ENCODE measurements at places on chromosomes 13 and 19.

DNA sequence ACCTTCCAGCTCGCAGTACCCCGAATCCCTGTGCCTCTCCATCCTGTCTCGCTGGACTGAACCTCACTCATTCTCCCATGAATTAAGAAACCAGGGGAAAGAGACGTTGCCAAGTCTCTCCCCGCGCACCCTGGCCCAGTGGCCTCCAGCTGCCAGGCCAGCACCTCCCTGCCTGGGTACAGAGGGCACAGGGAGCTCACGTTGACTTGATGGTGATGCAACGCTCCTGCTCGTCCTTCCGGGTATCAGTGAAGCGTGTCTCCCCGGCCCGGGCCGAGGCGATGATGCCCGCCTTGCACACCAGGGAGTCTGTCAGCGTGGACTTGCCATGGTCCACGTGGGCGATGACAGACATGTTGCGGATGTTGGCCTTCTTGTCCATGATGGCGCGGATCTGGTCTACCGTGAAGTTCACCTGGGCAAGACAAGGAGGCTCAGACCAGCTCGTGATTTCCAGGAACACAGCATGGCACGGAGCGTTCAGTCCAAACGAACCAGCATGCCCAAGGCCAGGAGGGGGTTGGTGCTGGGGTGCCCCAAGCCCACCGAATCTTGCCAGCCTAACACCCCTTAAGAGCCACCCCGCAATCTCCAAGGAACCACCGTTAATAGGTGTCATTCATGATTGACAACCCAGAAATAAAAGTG, 1.2 kb downstream of the EEF2 start:
- peak overlapping the region; percentile 94 for H3K27ac ChIP-seq
- peak; percentile 36 for DNase-seq
- H3K36me3 ChIP-seq, result peaks cover 52% of the 10 kb centered on the region
- peak overlapping the region; percentile 82 for H3K4me3 ChIP-seq
- H3K4me1 ChIP-seq, result peaks cover 22% of the 10 kb centered on the region
- no peaks in the 10 kb centered on the region for H3K27me3 ChIP-seq

DNA sequence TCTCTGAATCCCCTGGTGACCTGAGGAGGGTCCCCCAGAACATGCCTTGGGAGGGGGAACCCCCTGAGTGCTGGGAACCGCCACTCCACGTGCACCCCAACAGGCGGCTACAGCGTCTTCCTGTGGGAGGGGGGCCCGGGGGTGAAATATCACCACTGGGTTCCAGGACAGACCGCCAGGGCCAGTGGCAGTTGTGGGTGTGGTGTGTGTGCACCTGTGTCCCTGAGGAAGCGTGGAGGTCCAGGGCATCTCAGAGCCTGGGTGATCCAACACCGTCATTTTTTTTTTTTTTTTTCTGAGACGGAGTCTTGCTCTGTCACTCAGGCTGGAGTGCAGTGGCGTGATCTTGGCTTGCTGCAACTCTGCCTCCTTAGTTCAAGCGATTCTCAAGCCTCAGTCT, 4.2 kb downstream of the ADGRE5 start:
- no peaks in the 10 kb centered on the region for H3K27me3 ChIP-seq
- peaks cover 11% of the 10 kb centered on the region for H3K4me1 ChIP-seq
- DNase-seq, result no peak

DNA sequence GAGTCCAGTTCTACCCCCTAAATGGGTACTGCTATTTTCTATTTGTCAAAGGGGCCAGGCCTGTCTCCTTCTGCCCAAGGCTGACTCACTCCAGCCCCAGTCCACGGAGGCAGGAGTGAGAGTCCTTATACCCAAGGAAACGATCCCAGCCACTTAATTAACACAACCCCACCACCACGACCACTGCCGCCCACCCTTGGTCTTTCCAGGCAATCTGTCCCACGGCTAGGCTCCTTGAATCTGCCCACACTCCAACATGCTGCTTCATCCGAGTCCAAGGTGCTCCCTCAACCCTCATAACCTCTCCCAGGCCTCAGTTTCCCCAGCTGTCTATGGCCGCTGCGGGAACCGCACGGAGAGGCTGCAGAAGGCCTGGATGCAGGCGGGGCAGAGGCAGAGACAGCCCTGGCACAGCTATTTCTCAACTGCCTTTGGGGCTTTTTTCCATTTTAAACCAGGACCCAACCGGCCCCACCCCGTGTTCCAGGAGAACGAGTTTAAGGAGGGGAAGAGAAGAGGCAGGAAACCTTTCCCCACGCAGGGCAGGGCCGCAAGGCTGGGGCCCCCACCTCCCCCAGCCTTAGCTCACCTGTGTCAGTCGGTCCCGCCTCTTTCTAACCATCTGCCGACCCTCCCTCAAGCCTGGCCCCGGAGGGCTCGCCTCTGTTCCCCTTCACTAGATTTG, 746 bp downstream of the RAB3D start:
- peak overlapping the region; percentile 43 for H3K4me3 ChIP-seq
- H3K36me3 ChIP-seq, result peaks cover 5% of the 10 kb centered on the region
- no peaks in the 10 kb centered on the region for H3K27me3 ChIP-seq
- no peak overlapping the region for H3K27ac ChIP-seq
- H3K4me1 ChIP-seq, result peaks cover 6% of the 10 kb centered on the region

DNA sequence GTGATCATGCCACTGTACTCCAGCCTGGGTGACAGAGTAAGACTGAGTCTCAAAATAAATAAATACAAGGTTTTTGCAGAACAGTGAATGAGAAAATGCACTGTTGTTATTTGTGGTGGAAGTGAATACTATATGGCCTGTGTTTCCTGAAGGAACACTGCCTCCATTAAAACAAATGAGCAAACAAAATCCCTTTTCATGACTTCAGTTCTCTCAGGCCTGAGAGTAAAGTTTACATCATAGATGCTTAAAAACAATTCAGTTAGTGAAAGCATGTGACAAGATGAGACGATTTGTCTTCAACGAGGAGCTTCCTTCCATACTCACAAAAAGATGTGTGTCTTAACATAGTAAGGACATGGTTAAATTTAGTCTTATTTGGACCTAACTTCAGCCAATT, 14.4 kb downstream of the SPINT2 start:
- H3K36me3 ChIP-seq, result no peaks in the 10 kb centered on the region
- no peak for DNase-seq
- H3K4me3 ChIP-seq, result no peak overlapping the region
- H3K27ac ChIP-seq, result peak overlapping the region; percentile 50
- peaks cover 16% of the 10 kb centered on the region for H3K4me1 ChIP-seq
- H3K27me3 ChIP-seq, result no peaks in the 10 kb centered on the region

GRCh38 chr13:39023761-39024160, 14.1 kb downstream of the PROSER1 start:
- no peak for DNase-seq
- no peak overlapping the region for H3K27ac ChIP-seq
- H3K27me3 ChIP-seq, result no peaks in the 10 kb centered on the region
- no peaks in the 10 kb centered on the region for H3K4me1 ChIP-seq

- H3K4me3 ChIP-seq, result no peak overlapping the region
- DNase-seq, result no peak
- peaks cover 3% of the 10 kb centered on the region for H3K36me3 ChIP-seq
- no peaks in the 10 kb centered on the region for H3K27me3 ChIP-seq
- no peak overlapping the region for H3K27ac ChIP-seq
- H3K4me1 ChIP-seq, result no peaks in the 10 kb centered on the region
Observed at GRCh38 chr19:56152644-56153043, 11.6 kb downstream of the ZNF444 start.

DNA sequence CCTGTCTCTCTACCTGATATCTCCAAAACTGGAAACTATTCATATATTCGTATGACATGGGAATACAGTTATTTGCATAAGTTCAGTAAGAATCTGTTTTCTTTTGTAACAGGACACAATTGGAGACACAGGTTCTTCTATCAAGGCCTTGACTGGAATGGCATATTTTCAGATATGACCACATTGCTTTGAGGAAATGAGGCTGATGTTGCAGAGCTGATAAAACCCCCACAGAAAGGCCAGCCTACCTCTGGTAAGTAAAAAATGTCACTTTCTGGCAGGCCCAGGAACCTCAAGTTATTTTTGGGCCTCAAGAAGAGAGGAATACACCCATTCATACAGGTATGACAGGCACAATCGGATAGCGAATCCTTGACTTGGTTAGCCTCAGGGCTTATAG, 29.5 kb upstream of the KBTBD6 start:
- no peaks in the 10 kb centered on the region for H3K4me1 ChIP-seq
- no peak overlapping the region for H3K4me3 ChIP-seq
- DNase-seq, result no peak
- H3K27me3 ChIP-seq, result no peaks in the 10 kb centered on the region

- H3K4me3 ChIP-seq, result no peak overlapping the region
- no peak for DNase-seq
- no peaks in the 10 kb centered on the region for H3K27me3 ChIP-seq
- peaks cover 8% of the 10 kb centered on the region for H3K36me3 ChIP-seq
- no peak overlapping the region for H3K27ac ChIP-seq
Observed at GRCh38 chr19:13929956-13930355, 8.3 kb downstream of the PODNL1 start.

GRCh38 chr13:99078017-99078771, 100.3 kb upstream of the DOCK9 start:
- H3K27me3 ChIP-seq, result no peaks in the 10 kb centered on the region
- H3K27ac ChIP-seq, result no peak overlapping the region
- no peaks in the 10 kb centered on the region for H3K36me3 ChIP-seq
- H3K4me1 ChIP-seq, result no peaks in the 10 kb centered on the region
- no peak overlapping the region for H3K4me3 ChIP-seq
- DNase-seq, result no peak

DNA sequence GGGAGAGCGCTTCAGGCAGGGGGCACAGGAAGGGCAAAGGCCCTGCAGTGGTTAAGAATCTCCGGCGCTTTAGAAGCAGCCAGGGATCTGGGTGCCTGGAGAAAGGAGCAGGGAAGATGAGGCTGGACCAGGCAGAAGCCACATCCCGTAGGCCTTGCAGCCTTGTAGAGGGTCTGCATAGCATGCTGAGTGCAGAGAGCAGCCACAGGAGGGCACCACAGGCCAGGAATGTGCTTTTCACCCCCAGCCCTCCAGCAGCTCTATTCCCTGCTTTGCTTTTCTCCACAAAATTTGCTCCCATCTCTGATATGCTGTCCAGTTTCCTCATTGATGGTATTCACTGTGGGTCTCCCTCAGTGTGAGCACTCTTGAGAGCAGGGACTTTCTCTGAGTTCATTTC, 5.7 kb downstream of the WDR62 start:
- H3K4me1 ChIP-seq, result no peaks in the 10 kb centered on the region
- H3K36me3 ChIP-seq, result peaks cover 7% of the 10 kb centered on the region
- no peak overlapping the region for H3K27ac ChIP-seq
- H3K4me3 ChIP-seq, result no peak overlapping the region
- DNase-seq, result peak; percentile 59

GRCh38 chr13:23579896-23580683, 9.9 kb downstream of the TNFRSF19 start:
- H3K36me3 ChIP-seq, result no peaks in the 10 kb centered on the region
- peak overlapping the region; percentile 85 for H3K4me3 ChIP-seq
- H3K4me1 ChIP-seq, result peaks cover 2% of the 10 kb centered on the region
- H3K27me3 ChIP-seq, result no peaks in the 10 kb centered on the region

- H3K4me1 ChIP-seq, result no peaks in the 10 kb centered on the region
- H3K27me3 ChIP-seq, result no peaks in the 10 kb centered on the region
- H3K36me3 ChIP-seq, result no peaks in the 10 kb centered on the region
- no peak for DNase-seq
Observed at GRCh38 chr13:31221057-31221456, 21.3 kb downstream of the B3GLCT start.

- H3K27ac ChIP-seq, result no peak overlapping the region
- peaks cover 19% of the 10 kb centered on the region for H3K4me1 ChIP-seq
- H3K36me3 ChIP-seq, result peaks cover 19% of the 10 kb centered on the region
Observed at GRCh38 chr19:14479309-14479974, 4.3 kb upstream of the PTGER1 start.

DNA sequence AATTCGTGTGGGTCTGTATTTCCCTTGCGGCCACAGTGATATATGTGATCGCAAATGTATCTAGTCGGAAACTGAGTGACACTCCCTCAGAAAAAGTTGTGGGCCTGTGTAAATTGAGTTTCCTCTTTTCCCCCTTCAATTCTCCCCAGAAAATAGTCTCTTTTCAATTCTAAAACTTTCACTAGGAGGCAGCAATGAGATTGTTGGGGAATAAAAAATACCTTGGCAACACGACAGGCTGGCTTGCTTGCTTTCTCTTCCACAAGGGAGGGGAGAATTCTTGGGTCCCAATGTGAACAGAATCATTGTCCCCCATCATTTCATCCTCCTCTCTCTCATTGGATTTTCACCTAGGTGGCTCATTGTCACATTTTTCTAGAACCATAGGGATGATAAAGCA, 3.7 kb upstream of the SOX21 start:
- H3K4me1 ChIP-seq, result no peaks in the 10 kb centered on the region
- DNase-seq, result no peak
- no peaks in the 10 kb centered on the region for H3K36me3 ChIP-seq
- H3K4me3 ChIP-seq, result no peak overlapping the region
- H3K27ac ChIP-seq, result no peak overlapping the region
- H3K27me3 ChIP-seq, result peaks cover 22% of the 10 kb centered on the region

- no peaks in the 10 kb centered on the region for H3K36me3 ChIP-seq
- no peaks in the 10 kb centered on the region for H3K27me3 ChIP-seq
- no peak overlapping the region for H3K27ac ChIP-seq
- DNase-seq, result no peak
Observed at GRCh38 chr13:35256459-35257148, 219.9 kb downstream of the MAB21L1 start.

DNA sequence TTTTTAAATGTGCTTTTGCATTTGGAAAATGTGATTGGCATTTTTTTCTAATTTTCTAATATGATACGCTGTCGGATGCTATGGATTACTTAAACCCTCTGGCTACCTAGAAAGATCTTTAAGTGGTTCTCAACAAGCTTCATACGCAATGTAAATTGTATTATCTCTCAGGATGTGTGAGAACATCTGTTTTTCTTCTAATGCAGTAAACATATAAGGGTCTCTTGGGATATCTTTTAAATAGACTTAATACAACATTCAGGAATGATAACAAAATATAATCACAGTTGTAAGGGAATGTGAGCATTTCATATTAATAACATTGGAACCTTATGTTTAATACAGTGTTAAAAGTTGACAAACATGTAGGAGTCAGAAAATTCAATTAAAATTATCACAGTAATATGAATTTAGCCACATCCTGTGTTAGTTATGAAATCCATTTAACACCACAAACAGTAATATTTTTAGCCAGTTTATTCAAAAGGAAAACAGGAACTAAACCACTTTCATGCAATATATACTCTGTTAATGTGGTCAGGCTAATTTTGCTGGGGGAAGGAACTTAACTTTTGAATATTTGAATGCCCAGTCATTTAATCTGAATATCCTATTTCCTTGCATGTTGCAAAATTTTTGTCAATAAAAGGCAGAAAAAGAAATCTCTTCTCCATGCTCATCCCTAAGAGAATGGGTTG, 15.0 kb upstream of the ALOX5AP start:
- H3K4me1 ChIP-seq, result peaks cover 18% of the 10 kb centered on the region
- H3K27me3 ChIP-seq, result no peaks in the 10 kb centered on the region
- H3K4me3 ChIP-seq, result no peak overlapping the region
- no peak overlapping the region for H3K27ac ChIP-seq

- DNase-seq, result peak; percentile 14
- no peak overlapping the region for H3K4me3 ChIP-seq
- no peaks in the 10 kb centered on the region for H3K4me1 ChIP-seq
- H3K27me3 ChIP-seq, result no peaks in the 10 kb centered on the region
Observed at GRCh38 chr13:38577048-38577447, 109.8 kb upstream of the FREM2 start.

GRCh38 chr19:16347706-16348105, 23.1 kb downstream of the KLF2 start:
- H3K4me1 ChIP-seq, result no peaks in the 10 kb centered on the region
- no peak for DNase-seq
- no peak overlapping the region for H3K4me3 ChIP-seq
- H3K27me3 ChIP-seq, result no peaks in the 10 kb centered on the region
- no peaks in the 10 kb centered on the region for H3K36me3 ChIP-seq

GRCh38 chr13:41649659-41650058, 192.3 kb downstream of the RGCC start:
- H3K27me3 ChIP-seq, result no peaks in the 10 kb centered on the region
- no peak overlapping the region for H3K27ac ChIP-seq
- peak; percentile 36 for DNase-seq
- no peak overlapping the region for H3K4me3 ChIP-seq
- peaks cover 4% of the 10 kb centered on the region for H3K4me1 ChIP-seq
- no peaks in the 10 kb centered on the region for H3K36me3 ChIP-seq
